H1 (cell line): ENCODE measurements at places on chromosomes 1 and 21. TPM values are rescaled to one million over a fixed set of nuclear protein-coding genes. Genes with fewer than 3 reads are reported as not detected.

GRCh38 chr1:198829944-198830343 lies 191.1 kb downstream of the PTPRC start:
- DNase-seq: no peak

GRCh38 chr1:98468111-98468717 lies 193.3 kb upstream of the SNX7 start:
- DNase-seq: no peak

- DNase-seq: no peak
Measured at GRCh38 chr1:228361314-228362140, 45.1 kb downstream of the TRIM11 start.

The CHAF1B gene
- 11.0 and 11.8 TPM in 2 replicates for polyA plus RNA-seq

The AADACL4 gene
- 0.08 and 0.13 TPM in 2 replicates for polyA plus RNA-seq
